HT1080 (cell line): ENCODE measurements at places on chromosomes 3 and 15. TPM values are rescaled to one million over a fixed set of nuclear protein-coding genes. Genes with fewer than 3 reads are reported as not detected.

Gene EXD1
- not detected in 2 replicates for total RNA-seq

Gene CDCP1
- total RNA-seq, result 16.9 and 23.8 TPM in 2 replicates

Gene ATP13A5
- 0.03 TPM in 1 of 2 replicates, not detected in the other for total RNA-seq

Gene REC114
- 0.13 TPM in 1 of 2 replicates, not detected in the other for total RNA-seq

Gene UTS2B
- total RNA-seq, result 0.16 and 0.73 TPM in 2 replicates

Gene ACVR2B
- total RNA-seq, result 1.9 and 5.9 TPM in 2 replicates

Gene PLSCR5
- not detected in 2 replicates for total RNA-seq

Gene SGO1
- total RNA-seq, result 15.9 and 18.2 TPM in 2 replicates

Gene SLC12A1
- total RNA-seq, result not detected in 2 replicates

Gene LXN
- not detected in 2 replicates for total RNA-seq

Gene SPESP1
- total RNA-seq, result not detected in 2 replicates

Gene CACNA2D2
- total RNA-seq, result 0.56 TPM in 1 of 2 replicates, not detected in the other

Gene CPB1
- not detected in 2 replicates for total RNA-seq

Gene ALDH1A2
- not detected in 2 replicates for total RNA-seq

Gene KNL1
- total RNA-seq, result 27.0 and 27.3 TPM in 2 replicates
